ENCODE measurements at places on chromosomes 11 and 22.

DNA sequence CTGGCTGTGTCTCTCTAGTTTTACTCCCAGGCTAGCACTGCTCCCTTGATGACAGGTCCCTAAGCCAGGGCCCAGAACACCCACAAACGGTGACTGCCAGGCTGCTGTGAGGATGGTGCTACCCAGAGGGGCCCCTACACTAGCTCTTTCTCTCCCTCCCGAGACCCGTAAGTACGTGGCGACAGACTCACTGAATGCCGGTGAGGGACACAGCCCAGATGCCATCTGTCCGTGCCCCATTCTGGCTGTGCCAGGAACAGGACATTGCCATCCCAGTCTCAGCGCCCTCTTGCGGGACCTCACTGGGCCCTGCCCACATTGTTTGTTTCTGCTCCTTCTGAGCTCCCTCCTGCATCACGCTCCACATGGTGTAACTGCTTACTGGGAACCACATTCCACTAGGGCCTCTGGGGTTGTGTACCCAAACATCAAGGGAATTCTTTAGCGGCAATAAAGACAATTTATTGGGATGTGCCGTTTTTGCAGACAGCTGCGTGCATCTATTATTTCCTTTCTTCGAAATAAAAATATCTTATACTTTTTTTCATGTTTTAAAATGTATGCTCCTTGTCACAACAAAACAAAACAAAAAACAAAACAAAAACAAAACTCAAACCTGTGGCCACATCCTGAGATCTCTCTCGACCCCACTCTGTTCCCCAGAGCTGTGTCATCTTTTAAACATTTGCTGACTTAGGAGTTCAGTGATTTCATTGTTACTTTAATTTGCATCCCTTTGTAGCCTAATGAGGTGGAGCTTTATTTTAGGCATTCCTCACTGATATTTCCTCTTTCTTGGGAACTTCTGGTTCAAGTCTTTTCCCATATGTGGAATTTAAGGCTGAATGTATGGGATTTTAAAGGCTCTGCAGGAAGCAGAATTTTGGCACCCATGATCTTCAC lies 4.4 kb upstream of the TPCN2 start:
- DNase-seq, result peak; percentile 73

GRCh38 chr11:128304666-128305485 lies 282.5 kb downstream of the ETS1 start:
- DNase-seq, result no peak

- peak; percentile 83 for DNase-seq
Measured at GRCh38 chr22:23767673-23768548, at the start of gene CHCHD10. CHCHD10 (minus strand) TSS chr22:23767972; CDS start chr22:23767874, 98 bp downstream.

- DNase-seq, result no peak
Measured at GRCh38 chr22:36887162-36887561, 26.3 kb upstream of the CSF2RB start.

GRCh38 chr11:80783561-80783960 lies 1342.7 kb upstream of the TENM4 start:
- DNase-seq, result no peak

DNA sequence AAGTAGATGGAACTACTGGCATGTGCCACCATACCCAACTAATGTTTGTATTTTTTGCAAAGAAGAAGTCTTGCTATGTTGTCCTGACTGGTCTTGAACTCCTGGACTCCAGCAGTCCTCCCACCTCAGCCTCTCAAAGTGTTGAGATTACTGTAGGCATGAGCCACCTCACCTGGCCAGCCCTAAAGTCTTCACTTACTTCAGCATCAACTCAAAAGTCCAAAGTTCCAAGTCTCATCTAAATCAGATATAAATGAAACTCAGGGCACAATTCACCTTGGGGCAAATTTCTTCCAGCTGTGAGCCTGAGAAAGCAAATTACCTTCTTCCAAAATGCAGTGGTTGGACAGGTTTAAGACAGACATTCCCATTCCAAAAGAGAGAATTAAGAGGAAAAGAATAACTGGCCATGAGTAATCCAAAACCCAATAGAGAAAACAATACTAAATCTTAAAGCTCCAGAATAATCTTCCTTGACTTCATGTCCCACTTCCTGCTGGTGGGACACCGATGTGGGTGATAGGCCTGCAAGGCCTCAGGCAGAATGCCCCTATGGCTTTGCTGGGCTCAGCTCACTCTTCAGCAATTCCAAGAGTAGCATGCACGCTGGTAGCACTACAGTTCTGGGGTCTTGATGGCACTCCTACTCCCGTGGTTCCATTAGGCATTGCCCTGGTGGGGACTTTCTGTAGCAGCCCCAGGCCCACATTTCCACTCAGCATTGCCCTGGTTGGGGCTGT lies 50.3 kb downstream of the TUG1 start:
- no peak for DNase-seq
